SHP77 treated with DMSO at 0.1 percent for 48 hours (cell line): ENCODE measurements at places on chromosomes 2 and 18.
A peak's percentile ranks its signal among the peaks of the same experiment; 100 is the strongest.

GRCh38 chr2:240309214-240309613 lies 126.2 kb upstream of the GPC1 start:
- no peak for DNase-seq

DNA sequence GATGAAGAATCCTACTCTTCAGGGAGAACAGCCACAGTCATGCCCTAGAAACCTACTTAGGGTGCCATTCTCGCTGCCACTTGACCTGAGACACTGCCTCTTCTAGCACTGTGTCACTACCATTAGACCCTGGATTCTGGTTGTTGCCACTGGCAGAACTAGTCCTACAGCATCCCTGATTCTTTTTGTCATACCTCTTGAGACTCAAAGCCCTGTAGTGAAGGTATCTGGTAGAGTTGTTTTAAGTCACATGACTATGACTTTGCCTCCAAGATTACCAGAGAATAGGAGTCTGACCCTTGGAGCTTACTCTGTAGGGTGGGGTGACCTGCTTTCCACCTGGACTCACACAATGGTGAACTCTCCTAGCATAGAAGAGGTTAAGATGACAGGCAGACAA lies 296.7 kb downstream of the TNS1 start:
- no peak for DNase-seq

DNA sequence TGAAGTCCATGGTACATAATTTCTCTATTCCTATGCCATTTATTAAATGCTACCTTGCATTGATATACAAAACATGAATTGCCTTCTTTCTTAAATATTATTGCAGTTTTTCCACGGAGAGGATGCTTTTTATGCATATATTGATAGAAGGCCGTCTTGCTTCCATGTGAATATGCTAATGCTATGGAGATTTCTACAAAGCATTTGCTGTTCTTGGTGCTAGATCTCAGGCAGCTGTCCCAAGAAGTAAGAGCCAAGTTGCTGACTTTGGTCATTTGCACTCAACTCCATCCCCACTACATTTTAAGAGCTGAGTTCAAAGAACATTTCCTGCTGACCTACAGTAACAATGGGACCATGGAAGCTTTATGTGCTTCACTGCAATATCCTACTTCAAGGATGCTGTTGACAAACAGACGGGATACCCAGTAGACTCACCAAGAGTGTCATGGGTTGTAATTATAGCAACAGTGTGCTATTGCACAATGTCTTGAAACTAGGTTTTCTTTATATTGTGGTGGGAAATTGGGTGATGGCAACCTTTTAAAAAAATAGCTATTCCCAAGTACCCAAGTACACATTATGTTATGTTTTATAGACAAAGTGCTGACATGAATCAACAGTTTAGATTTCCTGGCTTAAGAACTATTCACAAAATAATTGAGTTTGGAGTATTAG lies 1172.4 kb upstream of the PIK3C3 start:
- no peak for DNase-seq

GRCh38 chr2:166088634-166089033 lies 39.2 kb downstream of the SCN1A start:
- DNase-seq = no peak

- DNase-seq = peak; percentile 30
These were observed 1.2 kb downstream of the CFLAR start for GRCh38 chr2:201116959-201117734.

- no peak for DNase-seq
These were observed 199.8 kb downstream of the EPHA4 start for GRCh38 chr2:221372159-221372884.

DNA sequence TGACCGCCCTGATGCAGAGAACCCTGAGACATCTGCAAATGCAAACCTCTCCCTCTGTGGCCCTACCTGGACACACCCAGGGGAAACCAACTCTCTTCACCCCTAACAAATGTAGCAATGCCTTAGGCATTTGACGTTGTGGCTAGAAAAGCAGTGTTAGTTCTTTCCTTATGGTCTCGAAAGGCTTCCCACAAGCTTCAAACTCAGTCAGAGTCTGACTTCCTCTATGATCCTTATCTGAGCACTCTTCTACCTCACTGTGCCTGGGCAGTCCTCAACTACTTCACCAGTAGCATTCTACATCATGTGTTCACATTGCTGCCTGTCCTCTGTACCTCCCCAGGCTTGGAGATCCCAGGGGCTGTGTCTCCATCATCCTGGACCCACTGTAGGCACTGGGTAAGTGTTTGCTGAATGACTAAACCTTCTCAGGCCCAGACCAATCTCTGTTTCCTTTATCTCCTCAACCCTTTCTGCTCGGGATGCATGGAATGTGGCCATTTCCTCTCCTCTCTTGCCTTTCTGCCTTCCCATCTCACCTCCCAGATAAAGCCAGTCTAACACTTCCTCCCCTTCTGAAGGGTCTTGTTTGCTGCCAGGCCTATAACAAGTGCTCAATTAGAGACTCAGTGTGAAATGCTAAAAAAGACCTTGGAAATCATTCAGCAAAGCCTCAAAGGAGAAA lies 91.7 kb upstream of the ACAA2 start:
- DNase-seq = no peak

DNA sequence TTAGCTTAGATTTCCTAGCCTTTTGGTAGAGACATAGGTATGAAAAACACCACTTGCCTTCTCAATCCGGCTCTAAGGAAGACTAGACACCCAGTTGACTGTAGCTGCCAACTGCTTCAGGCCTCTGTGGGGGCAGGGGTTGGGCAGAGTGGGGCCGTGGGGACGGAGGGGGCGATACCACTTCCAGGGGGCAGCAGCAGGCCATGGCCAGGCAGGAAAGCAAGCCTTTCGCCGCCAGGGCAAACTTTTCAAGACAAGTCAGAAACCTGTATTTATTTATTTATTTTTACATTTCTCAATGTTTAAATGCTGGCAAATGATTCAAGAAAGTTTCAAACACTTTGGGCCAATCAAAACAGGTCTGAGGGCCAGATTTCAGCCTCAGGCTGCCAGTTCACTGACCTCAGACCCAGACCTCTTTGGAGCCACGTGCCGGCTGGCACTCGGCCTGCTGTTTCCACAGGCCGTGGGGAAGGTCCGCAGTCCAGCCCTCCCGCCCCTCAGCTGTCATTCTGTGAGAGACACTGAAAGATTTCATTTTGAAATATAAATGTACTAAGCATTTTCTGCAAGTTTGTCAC lies 63.8 kb downstream of the MEX3C start:
- DNase-seq = no peak

- no peak for DNase-seq
These were observed 20.2 kb upstream of the TUBB6 start for GRCh38 chr18:12287684-12288402.

GRCh38 chr2:157587576-157587975 lies 41.1 kb downstream of the ACVR1C start:
- DNase-seq = no peak

DNA sequence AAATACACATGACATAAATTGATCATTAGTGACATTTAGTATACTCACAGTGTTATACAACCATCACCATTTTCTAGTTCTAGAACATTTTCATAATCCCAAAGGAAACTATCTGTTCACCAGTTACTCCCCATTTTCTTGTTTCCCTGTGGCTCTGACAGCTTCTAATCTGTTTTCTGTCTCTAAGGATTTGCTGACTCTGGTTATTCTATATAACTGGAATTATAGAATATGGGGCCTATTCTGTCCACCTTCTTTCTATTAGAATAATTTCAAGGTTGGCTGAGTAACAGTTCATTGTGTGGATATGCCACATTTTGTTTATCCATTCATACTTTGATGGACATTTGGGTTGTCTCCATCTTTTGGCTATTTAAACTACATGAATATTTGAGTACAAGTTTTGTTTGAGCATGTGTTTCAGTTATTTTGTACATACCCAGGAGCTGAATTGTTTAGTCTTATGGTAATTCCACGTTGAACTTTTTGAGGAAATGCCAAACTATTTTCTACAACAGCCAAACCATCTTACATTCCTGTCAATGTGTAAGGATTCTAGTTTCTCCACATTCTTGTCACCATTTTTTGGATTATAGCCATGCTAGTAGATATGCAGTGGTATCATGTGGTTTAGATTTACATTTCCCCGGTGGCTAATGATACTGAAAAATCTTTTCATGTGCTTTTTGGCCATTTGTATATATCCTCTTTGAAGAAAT lies 20.5 kb downstream of the KIAA1328 start:
- no peak for DNase-seq

DNA sequence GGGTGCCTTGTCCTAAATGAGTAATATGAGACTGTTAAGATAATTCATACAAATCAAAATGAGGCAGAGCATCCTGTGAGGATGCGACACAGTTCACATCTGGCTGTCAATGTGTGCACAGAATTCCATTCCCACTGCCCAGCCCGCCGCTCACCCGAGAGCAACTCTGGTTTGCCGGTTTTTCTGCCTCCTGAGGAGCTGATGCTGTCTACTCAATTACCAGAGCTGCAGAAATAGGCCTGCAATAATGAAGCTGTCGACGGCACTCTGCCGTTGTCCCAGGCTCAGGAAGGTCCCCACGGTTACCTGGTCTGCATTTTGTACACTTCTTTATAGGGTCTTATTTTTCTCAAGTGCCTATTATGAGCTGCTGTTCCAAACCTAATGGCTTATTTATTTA lies 55.7 kb upstream of the LYPD1 start:
- DNase-seq = no peak

DNA sequence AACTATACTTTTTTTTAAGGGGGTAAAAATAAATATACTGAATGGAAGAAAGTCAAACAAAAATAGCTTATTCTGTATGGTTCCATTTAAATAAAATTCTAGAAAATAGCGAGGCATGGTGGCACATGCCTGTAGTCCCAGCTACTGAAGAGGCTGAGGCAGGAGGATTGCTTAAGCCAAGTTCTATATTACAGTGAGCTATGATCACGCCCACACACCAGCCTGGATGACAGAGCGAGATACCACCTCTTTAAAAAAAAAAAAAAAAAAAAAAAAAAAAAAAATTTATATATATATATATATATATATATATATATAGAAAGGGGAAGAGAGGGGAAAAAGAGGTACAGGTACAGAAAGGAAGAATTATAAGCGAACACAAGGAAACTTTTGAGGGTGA lies 77.7 kb downstream of the MEMO1 start:
- no peak for DNase-seq

DNA sequence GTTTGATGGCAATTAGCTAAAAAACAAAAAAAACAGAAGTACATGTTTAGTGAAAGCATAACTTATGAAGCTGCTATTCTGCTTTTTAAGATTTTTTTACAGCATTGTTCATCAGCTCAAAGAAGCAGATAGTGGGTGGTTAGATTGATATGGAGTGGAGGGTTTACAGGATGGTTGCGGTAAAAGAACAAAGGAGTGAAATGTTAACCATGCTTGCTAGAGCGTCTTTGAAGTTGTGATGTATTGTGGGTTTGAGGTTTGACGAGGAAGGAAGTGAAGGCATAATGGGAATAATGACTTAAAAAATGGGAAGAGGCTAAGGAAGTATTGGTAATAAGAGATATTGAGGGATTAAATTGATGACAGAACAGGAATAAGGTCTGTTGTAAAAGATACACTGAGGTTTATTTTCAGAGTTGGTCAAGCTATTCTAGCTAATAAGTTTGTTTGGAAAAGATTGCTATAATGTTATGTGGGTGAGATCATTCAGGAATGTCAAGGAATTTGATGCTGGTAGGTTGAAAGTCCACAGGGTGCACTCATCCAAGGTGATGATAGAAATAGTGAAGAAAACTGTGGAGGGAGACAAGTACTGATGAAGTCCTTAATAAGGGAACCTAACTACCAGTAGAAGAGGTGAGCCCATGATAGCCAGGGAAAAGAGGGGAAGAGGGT lies 14.6 kb downstream of the SPOPL start:
- DNase-seq = no peak

DNA sequence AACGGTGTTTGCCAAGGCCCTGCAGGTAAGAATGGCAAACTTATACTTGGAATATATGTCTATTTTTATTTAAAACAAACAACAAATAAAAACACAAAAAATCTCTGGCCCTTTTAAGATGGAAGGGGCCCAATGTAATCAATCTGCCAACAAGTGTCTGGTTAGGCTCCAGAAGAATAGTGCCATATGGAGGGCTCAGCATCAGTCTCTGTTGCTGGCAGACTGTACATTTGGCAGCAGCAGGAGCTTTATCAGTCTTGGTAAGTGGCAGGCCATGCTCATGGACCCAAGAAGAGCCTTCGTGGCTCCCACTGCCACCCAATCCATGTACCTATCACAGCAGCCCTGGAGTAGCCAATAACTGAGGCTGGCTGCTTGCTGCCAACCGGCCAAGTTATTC lies 101.1 kb downstream of the GALNT3 start:
- DNase-seq = no peak

- DNase-seq = no peak
These were observed 203.5 kb downstream of the MBD2 start for GRCh38 chr18:54020966-54021365.

- DNase-seq = no peak
These were observed 32.5 kb upstream of the CD28 start for GRCh38 chr2:203673933-203674332.

GRCh38 chr2:126843081-126843480 lies 55.6 kb upstream of the TEX51 start:
- no peak for DNase-seq

GRCh38 chr2:94874277-94874997 lies 3.2 kb downstream of the TEKT4 start:
- no peak for DNase-seq

DNA sequence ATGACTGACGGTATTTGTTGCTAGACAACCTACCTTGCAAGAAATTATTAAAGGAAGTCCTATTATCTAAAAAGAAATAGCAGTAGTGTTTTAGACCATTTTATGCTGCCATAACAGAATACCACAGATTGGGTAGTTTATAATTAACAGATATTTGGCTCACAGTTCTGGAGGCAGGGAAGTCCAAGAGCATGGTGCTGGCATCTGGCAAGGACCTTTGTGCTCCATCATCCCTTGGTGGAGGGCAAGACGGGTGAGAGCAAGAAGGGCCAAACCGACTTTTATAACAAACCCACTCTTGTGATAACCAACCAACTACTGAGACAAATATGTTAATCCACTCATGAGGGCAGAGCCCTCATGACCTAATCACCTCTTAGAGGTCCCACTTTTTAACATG lies 91.2 kb downstream of the DYNC1I2 start:
- DNase-seq = no peak

GRCh38 chr2:196516564-196516963 lies 123.0 kb upstream of the CCDC150 start:
- DNase-seq = no peak

DNA sequence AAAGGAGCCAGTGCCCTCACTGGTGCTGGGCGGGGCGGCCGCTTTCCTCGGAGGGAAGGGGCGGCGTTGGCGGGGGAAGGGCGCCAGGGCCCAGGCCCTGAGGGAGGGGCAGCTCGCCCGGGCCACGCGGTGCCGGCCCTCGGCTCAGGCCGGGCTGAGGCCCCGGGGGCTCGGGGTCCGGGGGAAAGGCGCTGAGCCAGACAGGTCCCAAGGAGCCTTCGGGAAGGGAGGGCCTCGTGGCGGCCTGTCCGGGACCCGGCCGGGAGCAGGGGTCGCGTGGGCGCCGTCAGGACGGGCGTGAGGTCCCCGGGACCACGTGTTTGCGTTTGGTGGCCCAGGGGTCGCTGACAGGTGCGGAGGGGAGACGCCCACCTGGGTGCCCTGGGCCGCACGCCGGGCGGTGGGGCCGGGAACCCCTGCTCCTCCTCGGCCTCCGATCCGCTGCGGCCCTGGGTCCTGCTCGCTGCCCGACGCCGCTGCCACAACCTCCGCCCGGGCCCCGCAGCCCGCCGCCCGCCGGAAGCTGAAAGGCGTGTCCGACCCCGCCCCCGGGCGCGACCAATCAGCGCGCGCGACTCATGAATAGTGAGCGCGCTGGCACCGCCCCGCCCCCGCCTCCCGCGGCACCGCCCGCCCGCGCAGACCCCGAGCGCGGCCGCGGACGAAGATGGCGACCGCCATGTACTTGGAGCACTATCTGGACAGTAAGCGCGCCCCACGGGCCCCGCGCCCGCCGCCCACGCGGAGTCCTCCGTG lies at the start of gene ING5:
Gene ING5, plus strand, starts transcription at position 641 of the 756 bp plus-strand sequence. Its CDS starts 27 bp downstream, at position 668.
- peak; percentile 55 for DNase-seq
